Hematopoietic multipotent progenitor cell (in vitro differentiated cells): ENCODE measurements at places on chromosomes 6 and 20. TPM values are rescaled to one million over a fixed set of nuclear protein-coding genes. Genes with fewer than 3 reads are reported as not detected.

Gene ALDH5A1
- 14.5 TPM for total RNA-seq

Gene TREM1
- total RNA-seq, result 0.54 TPM

Gene CHRNA4
- total RNA-seq, result not detected

Gene SIRPD
- total RNA-seq, result 0.27 TPM

Gene NRSN2
- 20.5 TPM for total RNA-seq

Gene RHAG
- 3.5 TPM for total RNA-seq
